ENCODE measurements at places on chromosomes 2 and 18.

- peak; percentile 34 for DNase-seq
These were observed 3.5 kb downstream of the NBEAL1 start for GRCh38 chr2:203018181-203018580.

- DNase-seq = no peak
These were observed 135.1 kb upstream of the ID2 start for GRCh38 chr2:8546612-8547283.

DNA sequence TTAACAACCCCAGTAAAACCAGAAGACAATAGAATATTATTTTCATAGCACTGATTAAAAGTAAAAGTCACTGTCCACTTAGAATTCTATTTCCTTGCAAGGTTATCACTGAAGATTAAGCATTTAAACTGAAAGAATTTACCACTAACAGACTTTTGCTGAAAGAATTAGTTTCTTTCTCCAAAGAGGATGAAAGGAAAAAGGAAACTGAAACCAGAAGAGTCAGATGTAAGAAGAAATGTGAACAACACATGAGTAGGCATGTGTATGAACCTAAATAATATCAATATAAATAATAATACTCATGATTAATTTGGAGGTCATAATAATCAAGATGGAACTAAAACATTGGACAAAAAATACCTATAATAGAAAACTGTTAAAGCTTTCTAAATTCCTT, 82.4 kb upstream of the KLHL29 start:
- DNase-seq = no peak

GRCh38 chr2:152627351-152627957, 89.8 kb downstream of the PRPF40A start:
- DNase-seq = no peak

GRCh38 chr2:35463805-35464596, 891.6 kb upstream of the CRIM1 start:
- DNase-seq = no peak

GRCh38 chr2:110662560-110662959, 15.3 kb downstream of the BUB1 start:
- DNase-seq = no peak

GRCh38 chr2:180907731-180908130, 72.7 kb upstream of the UBE2E3 start:
- DNase-seq = peak; percentile 16

DNA sequence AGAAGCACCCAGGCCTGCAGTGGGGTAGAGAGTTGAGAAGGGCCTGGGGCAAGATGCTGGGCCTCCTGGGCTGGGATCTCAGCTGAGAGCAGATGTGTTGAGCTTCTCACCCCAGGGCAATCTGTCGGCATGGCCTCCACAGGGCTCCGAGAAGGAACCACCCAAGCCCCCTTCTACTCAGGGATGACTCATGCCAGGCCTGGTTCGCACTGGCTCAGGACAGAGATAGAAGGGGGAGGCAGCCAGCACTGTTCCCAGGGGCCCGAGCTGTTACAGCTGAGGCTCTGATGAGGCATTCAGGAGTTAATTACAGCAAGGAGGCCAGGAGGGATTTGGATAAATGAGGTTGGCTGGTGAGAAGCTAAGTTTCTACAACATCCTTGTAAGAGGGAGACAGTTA, 62.5 kb downstream of the CENPO start:
- DNase-seq = peak; percentile 3

GRCh38 chr18:43115076-43115921, at the start of gene RIT2:
RIT2 (minus strand) TSS chr18:43115685.
- DNase-seq = no peak

- no peak for DNase-seq
These were observed 39.0 kb downstream of the KANSL1L start for GRCh38 chr2:210132239-210132638.

GRCh38 chr2:26666671-26667070, 25.5 kb upstream of the CIB4 start:
- DNase-seq = no peak

DNA sequence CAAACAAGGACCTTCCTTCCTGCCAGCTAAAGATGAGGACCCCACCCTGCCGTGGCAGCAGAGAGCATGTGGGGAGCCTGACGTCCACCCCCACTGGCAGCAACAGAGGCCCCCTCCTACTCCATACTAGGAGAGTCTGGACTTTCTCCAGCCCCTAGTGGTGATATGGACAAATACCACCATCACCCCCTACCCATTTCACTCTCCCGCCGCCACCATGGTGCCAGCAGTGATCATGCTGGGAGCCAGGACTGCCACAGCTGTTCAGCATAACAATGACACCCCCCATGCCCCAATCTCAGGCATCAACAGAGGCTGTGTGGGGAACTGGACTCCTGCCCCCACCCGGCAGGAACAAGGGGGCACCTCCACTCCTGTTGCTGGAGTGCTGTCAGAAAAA, 42.7 kb upstream of the ATP9B start:
- DNase-seq = no peak

- DNase-seq = no peak
These were observed 32.1 kb downstream of the ASAP2 start for GRCh38 chr2:9238591-9239326.

- DNase-seq = no peak
These were observed 54.3 kb downstream of the CDK15 start for GRCh38 chr2:201860636-201861066.

GRCh38 chr2:72010647-72011369, 136.9 kb downstream of the CYP26B1 start:
- DNase-seq = no peak

- DNase-seq = no peak
These were observed 66.4 kb downstream of the SH3RF3 start for GRCh38 chr2:109195193-109196045.

DNA sequence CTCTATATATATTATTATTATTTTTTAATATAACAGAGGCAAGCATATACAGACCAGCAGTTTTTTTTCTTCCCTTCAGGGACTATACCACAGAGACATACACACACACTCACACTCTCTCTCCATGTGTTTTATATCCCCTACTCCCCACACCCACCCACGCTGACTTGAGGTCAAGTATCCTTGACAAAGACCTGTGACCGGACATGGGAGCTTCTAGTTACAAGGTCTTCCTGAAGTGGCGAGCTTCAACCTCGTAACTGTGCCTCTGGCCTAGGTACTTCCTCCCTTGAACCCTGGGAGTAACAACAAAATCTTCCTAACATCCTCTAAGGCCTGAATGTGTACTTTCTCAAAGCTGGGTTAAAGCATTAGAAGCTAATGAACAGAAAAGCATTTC, 52.5 kb downstream of the POLR1A start:
- DNase-seq = no peak

- no peak for DNase-seq
These were observed 4.9 kb downstream of the ANTXR1 start for GRCh38 chr2:69017835-69018234.

- DNase-seq = no peak
These were observed 66.6 kb downstream of the ITGA4 start for GRCh38 chr2:181523756-181524155.

GRCh38 chr2:214382229-214382628, 28.6 kb upstream of the VWC2L start:
- DNase-seq = no peak

- no peak for DNase-seq
These were observed 248.9 kb upstream of the CWC22 start for GRCh38 chr2:180255981-180256380.

GRCh38 chr2:103977668-103978067, 876.2 kb upstream of the POU3F3 start:
- no peak for DNase-seq

DNA sequence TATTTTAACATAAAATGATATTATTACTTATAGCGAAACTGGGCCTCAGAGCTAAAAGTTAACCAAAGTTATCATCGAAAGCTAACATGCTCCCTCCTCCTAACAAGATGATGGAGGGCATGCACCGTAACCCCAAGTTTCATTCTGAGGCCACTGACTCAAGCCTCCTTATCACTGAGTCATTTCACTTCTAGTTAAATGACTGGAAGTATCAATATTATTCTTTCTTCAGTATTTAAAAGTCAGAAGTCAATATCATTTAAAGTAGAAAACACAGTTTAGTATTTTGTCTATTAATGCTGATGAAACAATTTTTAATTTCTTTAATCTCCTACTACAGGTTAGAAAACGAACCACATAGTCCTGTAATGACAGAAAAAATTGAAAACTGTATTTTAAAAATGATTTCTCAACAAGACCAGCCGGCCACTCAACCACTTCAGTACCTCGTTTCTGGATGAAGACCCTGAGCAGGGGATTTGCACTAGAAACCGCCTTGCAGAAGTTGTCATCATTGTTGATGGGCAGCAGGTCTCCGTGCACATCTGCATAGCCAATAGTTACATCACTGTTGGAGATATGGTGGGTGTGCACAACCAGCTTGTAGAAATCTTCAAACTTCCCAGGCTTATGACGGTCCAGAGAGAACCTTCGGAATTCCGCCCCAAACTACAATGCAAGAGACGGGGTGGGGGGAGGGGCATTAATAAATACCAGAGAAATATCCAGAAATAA, 44.9 kb downstream of the PARD6G start:
- no peak for DNase-seq

- no peak for DNase-seq
These were observed 173.5 kb upstream of the CTAGE1 start for GRCh38 chr18:22591222-22591621.
